Anterior cingulate cortex (tissue), 58 donors: ENCODE measurements at places on chromosomes 7 and 10.
A peak's percentile ranks its signal among the peaks of the same experiment; 100 is the strongest.

DNA sequence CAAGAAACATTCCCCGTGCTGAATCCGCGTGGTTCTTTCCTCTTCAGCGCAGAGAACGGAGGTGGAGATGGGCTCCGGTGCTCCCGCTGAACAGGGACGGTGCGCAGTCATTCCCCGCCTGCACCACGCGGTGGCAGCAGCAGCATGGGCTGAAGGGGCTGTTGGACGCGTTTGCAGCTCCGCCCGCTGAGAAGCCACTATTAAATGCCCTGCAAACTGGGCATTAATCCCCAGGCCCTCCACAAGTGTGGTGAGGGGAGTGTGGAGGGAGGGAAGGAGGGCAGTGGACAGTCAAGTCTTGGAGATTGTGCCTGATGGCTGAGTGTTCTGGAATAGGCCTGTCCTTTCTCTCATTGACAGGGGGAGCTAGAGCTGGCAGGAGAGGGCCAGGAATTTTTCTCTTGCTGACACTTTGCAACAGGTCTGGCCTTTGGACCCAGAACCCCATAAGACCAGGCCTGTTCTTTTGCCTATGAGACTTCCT lies 240.2 kb upstream of the INHBA start:
- peak; percentile 77 for DNase-seq

GRCh38 chr7:81385370-81385769 lies 384.5 kb downstream of the HGF start:
- no peak for DNase-seq

GRCh38 chr7:143041346-143041745 lies 10.8 kb upstream of the OR6V1 start:
- no peak for DNase-seq

DNA sequence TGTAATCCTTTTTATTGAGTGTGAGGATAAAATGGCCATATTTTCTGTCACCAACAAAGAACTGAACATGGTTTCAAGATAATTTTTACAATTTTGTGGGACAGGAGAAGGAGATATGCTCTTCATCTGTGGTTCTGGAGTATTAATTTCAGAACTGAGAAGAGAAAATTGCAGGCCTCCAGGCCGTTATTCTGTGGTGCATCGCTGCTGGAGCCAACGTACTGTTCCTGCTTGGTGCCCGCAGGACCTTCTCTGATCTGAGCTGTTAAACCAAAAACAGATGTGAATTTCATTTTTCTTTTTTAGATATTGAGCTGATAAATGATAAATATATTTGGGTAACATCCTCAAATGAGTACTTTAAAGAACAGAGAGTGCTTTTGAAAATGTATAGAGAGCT lies 63.9 kb downstream of the IKZF1 start:
- DNase-seq: no peak

DNA sequence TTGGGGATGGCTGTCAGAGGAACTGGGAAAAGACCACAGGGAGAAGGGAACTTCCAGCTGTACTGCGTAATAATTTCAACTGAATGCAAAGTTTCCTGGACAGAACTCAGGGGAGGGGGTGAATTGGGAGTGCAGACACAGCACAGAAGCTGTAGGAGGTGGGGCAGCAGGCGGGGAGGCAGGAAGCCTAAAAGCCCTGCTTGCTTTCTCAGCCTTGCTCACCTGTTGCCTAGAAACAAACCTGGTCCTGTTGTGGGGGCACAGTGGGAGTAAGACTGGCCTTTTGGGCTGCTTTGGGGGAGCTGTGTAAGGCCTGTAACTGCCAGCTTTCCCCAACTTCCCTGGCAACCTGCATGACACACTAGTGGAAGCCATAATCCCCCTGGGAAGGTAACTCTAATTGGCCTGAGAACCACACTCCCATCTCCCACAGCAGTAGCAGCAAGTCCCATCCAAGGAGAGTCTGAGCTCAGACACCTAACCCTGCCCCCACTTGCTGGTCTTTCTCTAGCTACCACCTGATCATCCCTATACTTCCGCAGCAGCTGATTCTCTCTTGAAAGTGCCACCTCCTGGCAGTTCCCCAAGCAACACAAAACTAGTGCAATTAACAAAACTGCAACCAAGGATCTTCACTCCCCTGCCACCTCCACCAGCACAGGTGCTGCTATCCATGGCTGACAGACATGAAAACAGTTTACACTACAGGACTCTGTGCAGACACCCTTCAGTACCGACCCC lies 1239.3 kb downstream of the SORCS1 start:
- no peak for DNase-seq

- no peak for DNase-seq
Observed at GRCh38 chr10:50402466-50402865, 151.2 kb upstream of the ASAH2 start.

DNA sequence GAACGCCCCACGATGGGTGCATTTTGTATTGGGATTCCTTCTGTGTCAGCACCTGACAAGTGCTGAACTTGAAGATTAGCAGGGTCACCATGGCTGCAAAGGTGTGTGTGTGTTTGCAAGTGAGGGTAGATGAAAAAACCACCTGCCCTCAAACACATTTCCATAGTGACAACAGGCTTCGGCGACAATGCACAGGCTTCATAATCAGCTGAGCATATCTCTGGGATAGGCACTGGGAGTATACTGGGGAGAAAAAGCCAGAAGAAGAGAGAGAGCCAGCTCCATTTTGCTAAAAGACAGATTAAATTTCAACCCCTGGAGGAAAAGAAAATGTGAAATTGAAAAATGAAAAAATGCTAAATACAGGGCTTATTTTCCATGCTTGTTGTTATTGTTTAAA lies 656.1 kb downstream of the INHBA start:
- no peak for DNase-seq

DNA sequence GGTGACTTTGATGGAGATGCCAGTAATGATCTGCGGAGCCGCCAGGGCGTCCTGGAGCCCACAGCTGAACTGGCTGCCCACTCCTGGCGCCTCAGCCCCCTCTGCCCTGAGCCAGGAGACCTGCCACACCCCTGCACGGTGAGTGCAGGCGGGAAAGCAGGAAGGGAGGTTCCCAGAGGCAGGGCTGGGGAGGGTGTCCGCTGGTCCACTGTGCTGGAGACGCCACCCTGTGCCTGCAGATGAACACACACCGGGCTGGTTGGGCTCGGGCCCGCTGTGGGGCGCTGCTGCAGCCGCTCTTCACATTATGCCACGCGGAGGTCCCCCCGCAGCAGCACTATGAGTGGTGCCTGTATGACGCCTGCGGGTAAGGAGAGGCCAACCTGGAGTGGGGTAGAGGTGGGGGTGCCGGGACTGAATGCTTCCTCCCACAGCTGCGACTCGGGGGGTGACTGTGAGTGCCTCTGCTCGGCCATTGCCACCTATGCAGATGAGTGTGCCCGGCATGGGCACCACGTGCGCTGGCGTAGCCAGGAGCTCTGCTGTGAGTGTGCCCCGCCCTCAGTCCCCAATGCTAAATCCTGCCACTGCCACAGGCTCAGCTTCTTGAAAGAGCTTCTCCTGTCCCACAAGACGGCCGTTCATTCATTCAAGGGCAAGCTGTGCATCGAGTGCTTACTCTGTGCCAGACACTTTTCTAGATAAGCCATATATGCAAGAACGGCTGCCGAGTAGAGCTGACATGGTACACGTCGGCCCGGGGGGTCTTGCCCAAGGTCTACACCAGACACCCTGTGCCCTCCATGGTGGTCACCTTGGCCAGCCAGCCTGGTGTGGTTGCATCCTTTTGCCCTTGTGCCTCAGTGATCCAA lies 14.3 kb upstream of the ZNF467 start:
- DNase-seq: no peak

- DNase-seq: peak; percentile 21
Observed at GRCh38 chr7:2166625-2167280, 66.0 kb downstream of the MAD1L1 start.

- DNase-seq: no peak
Observed at GRCh38 chr7:115363916-115364315, 442.0 kb downstream of the MDFIC start.

GRCh38 chr10:124119946-124120345 lies 26.5 kb upstream of the CHST15 start:
- DNase-seq: no peak

DNA sequence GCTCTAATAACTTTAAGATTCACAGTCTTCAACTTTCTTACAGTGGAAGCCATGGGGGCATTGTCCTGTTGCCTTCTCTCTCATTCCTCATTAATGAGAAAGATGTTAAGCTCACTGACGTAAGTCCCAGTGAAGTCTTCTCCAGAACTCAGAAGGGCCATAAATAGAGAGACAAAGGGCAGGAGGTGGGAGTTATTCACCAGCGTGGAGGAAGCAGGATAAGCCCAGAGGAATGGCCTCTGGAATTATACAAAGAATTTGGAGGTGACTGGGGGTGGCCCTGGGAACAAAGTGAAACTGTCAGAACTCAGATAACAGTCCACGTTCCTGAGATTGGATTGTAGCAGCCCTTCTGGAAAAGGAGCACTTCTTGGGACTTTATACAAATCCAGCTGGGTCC lies 52.4 kb downstream of the SORBS1 start:
- DNase-seq: no peak

DNA sequence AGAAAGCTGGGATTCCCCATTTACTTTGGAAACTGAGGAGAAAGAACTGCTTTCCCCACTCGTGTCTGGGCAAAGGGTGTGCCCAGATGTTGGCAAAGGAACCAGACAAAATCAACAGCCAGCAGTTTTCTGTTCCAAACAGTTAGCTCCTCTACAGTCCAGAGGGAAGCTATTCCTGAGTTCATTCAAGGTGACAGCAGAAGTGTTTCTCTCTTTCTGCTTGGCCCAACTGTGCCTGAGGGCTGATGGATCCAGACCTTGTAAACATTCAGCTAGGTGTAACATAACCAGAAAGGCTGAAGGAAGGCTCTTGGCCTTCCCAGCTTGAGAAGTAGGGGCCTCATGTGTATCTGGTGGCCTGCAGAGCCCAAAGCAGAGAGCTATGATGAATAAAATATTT lies 7.0 kb upstream of the ALDH18A1 start:
- DNase-seq: no peak

- no peak for DNase-seq
Observed at GRCh38 chr10:52578871-52579405, 193.6 kb downstream of the MBL2 start.

DNA sequence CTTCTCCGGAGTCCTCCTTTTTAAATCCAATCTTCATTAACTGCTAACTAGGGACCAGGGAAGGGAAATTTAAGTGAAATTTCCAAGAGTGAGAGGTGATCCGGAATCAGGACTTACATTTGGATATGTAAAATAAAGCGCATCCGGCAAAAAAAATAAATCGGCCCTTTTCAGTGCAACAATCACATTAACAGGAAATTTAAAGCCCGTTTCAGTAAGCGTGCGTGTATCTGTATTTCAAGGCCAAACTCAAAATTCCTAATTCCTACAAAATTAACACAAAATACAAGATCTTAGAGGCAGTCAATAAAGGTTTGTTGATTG lies 771 bp downstream of the DNAJC9 start:
- DNase-seq: no peak

GRCh38 chr10:13707156-13707881 lies 120.6 kb downstream of the PRPF18 start:
- peak; percentile 63 for DNase-seq

GRCh38 chr7:64787295-64787694 lies 6.9 kb upstream of the ZNF138 start:
- no peak for DNase-seq
